Non-pigmented ciliary epithelial cell (primary cell): ENCODE measurements at places on chromosomes 2 and 18.

GRCh38 chr2:21754164-21754788, 630.5 kb downstream of the TDRD15 start:
- no peak for DNase-seq

- DNase-seq, result no peak
Measured at GRCh38 chr18:38899252-38899651, 1333.7 kb upstream of the CELF4 start.

DNA sequence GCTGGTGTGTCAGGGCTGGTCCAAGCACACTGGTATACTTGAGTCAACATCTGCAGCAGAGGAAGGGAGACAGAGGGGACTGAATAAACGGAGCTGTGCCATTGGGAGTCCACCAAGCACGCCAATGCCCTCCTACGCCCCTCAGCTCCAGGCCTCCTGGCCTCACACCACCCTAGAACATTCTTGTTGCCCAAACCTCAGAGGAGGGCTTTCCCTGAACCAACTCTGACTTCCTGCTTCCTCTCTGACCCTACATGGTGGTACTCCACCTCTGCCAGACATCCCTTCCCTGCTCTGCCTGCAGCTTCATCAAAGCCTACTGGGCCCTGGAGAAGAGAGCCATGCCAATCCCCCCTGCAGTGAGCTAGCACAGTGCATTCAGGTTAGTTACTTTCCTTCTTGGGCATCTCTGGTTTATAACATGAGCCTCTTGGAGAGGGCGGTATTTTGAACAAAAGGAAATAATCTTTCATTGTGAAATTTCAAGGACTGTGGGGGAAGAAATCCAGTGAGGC, 54.4 kb downstream of the ZBTB7C start:
- no peak for DNase-seq

GRCh38 chr2:9094117-9094516, 90.6 kb upstream of the MBOAT2 start:
- no peak for DNase-seq

DNA sequence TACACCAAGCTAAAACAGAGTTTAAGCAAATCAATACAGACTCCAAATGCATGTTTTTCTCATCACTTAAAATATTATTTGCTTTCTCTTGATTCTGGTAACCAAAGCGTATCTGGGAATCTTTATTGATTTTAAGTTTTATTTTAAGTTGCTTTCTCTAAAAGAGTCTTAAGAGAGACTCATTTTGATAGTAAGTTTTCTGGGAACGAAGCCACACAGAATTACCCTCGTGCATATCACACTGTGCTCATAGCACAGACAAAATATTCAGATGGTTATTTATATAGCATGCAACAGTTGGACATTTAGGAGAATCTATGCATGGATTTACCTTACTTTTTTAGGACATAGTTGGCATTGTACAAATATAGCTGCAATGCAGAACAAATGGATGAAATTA, 597.5 kb upstream of the NRXN1 start:
- DNase-seq, result no peak
